Peyer's patch (tissue), 4 donors: ENCODE measurements at places on chromosomes 4 and X. TPM values are rescaled to one million over a fixed set of nuclear protein-coding genes. Genes with fewer than 3 reads are reported as not detected.

GRCh38 chr4:52744588-52744987, 6.6 kb downstream of the ERVMER34-1 start:
- no peaks in the 10 kb centered on the region for H3K36me3 ChIP-seq
- H3K27me3 ChIP-seq: no peaks in the 10 kb centered on the region

DNA sequence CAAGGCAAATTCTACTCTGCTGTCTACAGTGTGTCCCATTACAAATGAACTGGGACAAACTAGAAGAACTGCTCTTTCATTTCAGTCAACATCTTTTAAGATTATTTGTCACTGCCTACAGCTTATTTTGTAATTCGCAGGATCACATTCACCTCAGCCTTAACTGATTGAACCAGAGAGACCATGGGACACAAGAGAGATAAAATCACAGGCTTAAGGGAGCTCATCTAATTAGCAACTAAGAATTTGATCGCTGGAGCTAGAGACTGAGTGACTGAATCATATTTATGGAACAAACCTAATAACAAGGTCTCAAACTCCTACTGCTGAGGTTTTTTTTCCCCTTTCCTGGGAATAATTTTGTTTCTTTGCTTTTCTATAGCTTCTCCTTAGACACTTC, 898.2 kb downstream of the PCDH18 start:
- H3K4me1 ChIP-seq: no peaks in the 10 kb centered on the region
- DNase-seq: no peak
- no peak overlapping the region for H3K4me3 ChIP-seq
- H3K27ac ChIP-seq: no peak overlapping the region
- no peaks in the 10 kb centered on the region for H3K36me3 ChIP-seq
- H3K27me3 ChIP-seq: no peaks in the 10 kb centered on the region

- no peaks in the 10 kb centered on the region for H3K27me3 ChIP-seq
- no peaks in the 10 kb centered on the region for H3K36me3 ChIP-seq
- no peak overlapping the region for H3K27ac ChIP-seq
- no peak for DNase-seq
- H3K4me1 ChIP-seq: no peaks in the 10 kb centered on the region
Observed at GRCh38 chrX:39966176-39966575, 131.6 kb downstream of the BCOR start.

GRCh38 chr4:110848787-110849186, 225.9 kb upstream of the PITX2 start:
- no peaks in the 10 kb centered on the region for H3K4me1 ChIP-seq
- no peak overlapping the region for H3K4me3 ChIP-seq
- H3K36me3 ChIP-seq: no peaks in the 10 kb centered on the region
- H3K27me3 ChIP-seq: no peaks in the 10 kb centered on the region

DNA sequence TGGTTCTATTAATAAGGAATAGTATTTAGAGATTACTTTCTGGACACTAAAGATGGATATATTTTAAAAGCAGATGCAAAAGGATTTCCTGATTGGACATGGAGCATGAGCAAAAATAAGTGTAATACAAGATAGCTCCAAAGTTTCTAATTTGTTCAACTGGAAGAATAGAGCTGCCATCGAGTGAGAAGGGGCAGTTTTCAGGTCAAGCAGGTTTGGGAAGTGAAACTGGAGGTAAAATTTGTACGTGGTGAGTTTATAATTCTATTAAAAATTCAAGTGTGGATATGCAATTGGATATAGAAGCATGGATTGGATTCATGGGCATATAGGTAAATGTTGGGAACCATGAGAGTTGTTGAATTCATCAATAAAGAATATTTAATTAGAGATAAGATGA, 31.8 kb downstream of the PRDM8 start:
- no peak overlapping the region for H3K27ac ChIP-seq
- H3K4me3 ChIP-seq: no peak overlapping the region
- H3K4me1 ChIP-seq: no peaks in the 10 kb centered on the region
- no peaks in the 10 kb centered on the region for H3K27me3 ChIP-seq

- no peaks in the 10 kb centered on the region for H3K36me3 ChIP-seq
- no peaks in the 10 kb centered on the region for H3K4me1 ChIP-seq
- no peak overlapping the region for H3K27ac ChIP-seq
Observed at GRCh38 chr4:159946983-159947615, 844.2 kb downstream of the RAPGEF2 start.

GRCh38 chrX:152445926-152446325, 5.2 kb downstream of the GABRA3 start:
- no peaks in the 10 kb centered on the region for H3K27me3 ChIP-seq
- no peak overlapping the region for H3K4me3 ChIP-seq
- no peaks in the 10 kb centered on the region for H3K4me1 ChIP-seq
- H3K27ac ChIP-seq: no peak overlapping the region
- DNase-seq: no peak

- H3K36me3 ChIP-seq: no peaks in the 10 kb centered on the region
- no peak for DNase-seq
- no peaks in the 10 kb centered on the region for H3K27me3 ChIP-seq
- H3K4me3 ChIP-seq: no peak overlapping the region
- no peak overlapping the region for H3K27ac ChIP-seq
- no peaks in the 10 kb centered on the region for H3K4me1 ChIP-seq
Observed at GRCh38 chr4:136967069-136967468, 565.2 kb downstream of the PCDH18 start.

DNA sequence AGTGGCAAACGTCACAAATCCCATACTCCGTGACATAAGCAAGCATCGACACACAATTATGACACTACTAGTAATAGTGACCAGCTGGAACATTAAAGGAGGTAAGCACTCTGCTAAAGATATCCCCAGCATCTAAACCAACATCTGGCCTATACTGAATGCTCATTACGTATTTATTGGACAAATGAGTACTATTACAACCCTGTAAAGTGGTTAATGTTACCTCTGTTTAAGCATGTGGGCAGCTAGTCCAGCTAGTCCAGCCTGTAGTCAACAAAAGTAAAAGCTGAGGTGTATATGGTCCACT, 419 bp upstream of the RPGR start:
- peak overlapping the region; percentile 73 for H3K4me3 ChIP-seq
- H3K4me1 ChIP-seq: no peaks in the 10 kb centered on the region
- no peak for DNase-seq
- H3K27ac ChIP-seq: peak overlapping the region; percentile 76
- H3K36me3 ChIP-seq: no peaks in the 10 kb centered on the region
- H3K27me3 ChIP-seq: no peaks in the 10 kb centered on the region

GRCh38 chr4:153488006-153488891, 22.1 kb downstream of the TMEM131L start:
- peak; percentile 62 for DNase-seq
- H3K27ac ChIP-seq: peak overlapping the region; percentile 73
- no peaks in the 10 kb centered on the region for H3K36me3 ChIP-seq
- H3K4me3 ChIP-seq: peak overlapping the region; percentile 31
- no peaks in the 10 kb centered on the region for H3K4me1 ChIP-seq

DNA sequence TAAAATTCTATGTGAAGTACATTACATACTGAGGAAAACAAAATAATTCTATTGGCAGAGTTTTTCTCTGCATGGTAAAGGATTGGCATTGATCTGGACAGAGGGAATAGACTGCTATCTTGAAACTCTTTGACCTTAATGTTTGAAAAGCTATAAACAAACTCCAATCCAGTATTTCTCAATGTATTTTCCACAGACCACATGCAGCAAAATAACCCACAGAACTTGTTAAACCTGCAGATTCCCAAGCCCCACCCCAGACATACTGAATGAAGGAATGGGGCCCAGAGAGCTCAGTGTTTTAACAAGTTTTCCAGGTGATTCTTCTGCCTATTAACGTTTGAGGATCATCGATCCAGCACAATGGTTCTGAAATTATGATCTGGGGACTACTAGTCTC, 15.7 kb downstream of the RNF128 start:
- no peak for DNase-seq
- no peaks in the 10 kb centered on the region for H3K27me3 ChIP-seq
- H3K36me3 ChIP-seq: no peaks in the 10 kb centered on the region
- no peak overlapping the region for H3K27ac ChIP-seq

GRCh38 chr4:144645102-144645630, 790 bp upstream of the HHIP start:
- peaks cover 8% of the 10 kb centered on the region for H3K4me1 ChIP-seq
- no peaks in the 10 kb centered on the region for H3K36me3 ChIP-seq
- H3K27ac ChIP-seq: peak overlapping the region; percentile 60
- H3K27me3 ChIP-seq: peaks cover 17% of the 10 kb centered on the region
- H3K4me3 ChIP-seq: peak overlapping the region; percentile 54

- no peaks in the 10 kb centered on the region for H3K36me3 ChIP-seq
- H3K4me1 ChIP-seq: no peaks in the 10 kb centered on the region
- no peaks in the 10 kb centered on the region for H3K27me3 ChIP-seq
- no peak for DNase-seq
- H3K27ac ChIP-seq: no peak overlapping the region
Observed at GRCh38 chr4:98466868-98467599, 191.4 kb downstream of the TSPAN5 start.

ARMCX4 gene
- 11.8 TPM for total RNA-seq

RHOH gene
- 6.8 TPM for total RNA-seq

KDR gene
- 24.8 TPM for total RNA-seq

GAGE13 gene
- not detected for total RNA-seq

ARL9 gene
- not detected for total RNA-seq

SASH3 gene
- total RNA-seq: 9.3 TPM

RASL11B gene
- total RNA-seq: 0.54 TPM
